ENCODE measurements at places on chromosomes 2 and 18.

GRCh38 chr18:35464831-35465279 is 32.9 kb downstream of the INO80C start:
- H3K36me3 ChIP-seq, result no peaks in the 10 kb centered on the region
- peaks cover 73% of the 10 kb centered on the region for H3K4me1 ChIP-seq
- no peaks in the 10 kb centered on the region for H3K27me3 ChIP-seq
- H3K27ac ChIP-seq, result no peak overlapping the region
- no peak for DNase-seq
- no peak overlapping the region for H3K4me3 ChIP-seq

DNA sequence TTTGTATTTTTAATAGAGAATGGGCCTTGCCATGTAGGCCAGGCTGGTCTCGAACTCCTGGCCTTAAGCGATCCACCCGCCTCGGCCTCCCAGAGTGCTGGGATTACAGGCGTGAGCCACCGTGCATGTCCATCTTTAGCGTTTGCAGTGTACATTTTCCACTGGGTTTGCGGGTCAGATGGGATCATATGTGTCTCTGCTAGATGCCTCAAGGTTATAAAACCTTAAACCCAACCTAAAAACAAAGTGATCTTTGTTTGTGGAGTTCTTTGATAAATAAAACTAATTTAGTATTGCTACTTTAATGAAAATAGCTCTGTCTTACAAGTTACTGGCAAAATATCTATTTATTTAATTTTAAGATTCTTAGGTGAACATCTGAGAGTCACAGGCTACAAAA is 13.1 kb upstream of the ALPG start:
- H3K36me3 ChIP-seq, result no peaks in the 10 kb centered on the region
- peaks cover 82% of the 10 kb centered on the region for H3K27me3 ChIP-seq
- H3K27ac ChIP-seq, result no peak overlapping the region
- no peaks in the 10 kb centered on the region for H3K4me1 ChIP-seq
- no peak overlapping the region for H3K4me3 ChIP-seq

- no peak overlapping the region for H3K27ac ChIP-seq
- peaks cover 15% of the 10 kb centered on the region for H3K4me1 ChIP-seq
- no peak overlapping the region for H3K4me3 ChIP-seq
- no peaks in the 10 kb centered on the region for H3K36me3 ChIP-seq
- DNase-seq, result no peak
Measured at GRCh38 chr2:229133155-229133772, 137.8 kb downstream of the PID1 start.

DNA sequence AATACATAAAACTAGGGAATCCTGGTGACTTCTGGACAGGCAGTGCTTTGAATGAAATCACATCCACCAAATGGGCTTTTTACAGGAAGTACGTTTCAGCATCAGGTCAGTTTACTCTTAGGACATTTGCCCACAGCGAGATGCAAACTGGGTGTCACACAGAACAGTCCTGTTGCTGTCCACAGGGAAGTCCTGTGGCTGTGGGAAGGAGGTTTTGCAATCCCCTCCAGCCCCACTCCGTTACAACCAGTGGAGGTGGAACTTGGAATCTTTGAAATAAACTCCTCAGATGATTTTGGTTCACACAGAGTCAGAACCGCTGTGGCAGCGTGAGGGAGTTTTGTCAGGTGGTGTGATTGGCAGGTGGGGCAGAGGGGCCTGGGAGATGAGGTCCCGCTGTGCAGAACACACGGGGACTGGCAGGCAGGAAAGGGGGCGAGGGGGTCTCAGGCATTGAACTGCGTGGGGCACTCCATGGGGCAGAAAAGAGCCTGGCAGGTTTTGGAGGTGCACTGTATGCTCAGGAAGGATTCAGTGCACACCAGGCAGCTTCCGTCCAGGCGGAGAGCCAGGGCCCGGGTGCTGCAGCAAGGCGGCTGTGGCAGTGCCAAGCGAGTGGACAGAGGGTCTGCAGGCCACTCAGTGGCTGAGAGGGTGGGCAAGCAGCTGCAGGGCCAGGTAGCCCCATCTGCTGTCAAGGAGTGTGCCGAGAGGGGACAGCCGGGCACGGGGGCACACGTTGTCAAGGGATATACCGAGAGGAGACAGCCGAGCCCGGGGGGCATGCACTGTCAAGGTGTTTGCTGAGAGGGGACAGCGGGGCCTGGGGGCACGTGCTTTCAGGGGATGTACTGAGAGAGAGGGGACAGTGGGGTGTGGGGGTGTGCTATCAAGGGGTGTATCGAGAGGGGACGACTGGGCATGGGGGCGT is 148.7 kb downstream of the LDLRAD4 start:
- no peaks in the 10 kb centered on the region for H3K36me3 ChIP-seq
- no peak overlapping the region for H3K4me3 ChIP-seq
- no peak overlapping the region for H3K27ac ChIP-seq
- no peaks in the 10 kb centered on the region for H3K4me1 ChIP-seq
